Small intestine (tissue), 16 donors: ENCODE measurements at places on chromosomes 1 and 21. TPM values are rescaled to one million over a fixed set of nuclear protein-coding genes. Genes with fewer than 3 reads are reported as not detected.

The FMO3 gene
- 2.4 TPM for polyA plus RNA-seq

The IQCC gene
- polyA plus RNA-seq: 1.8 TPM

The MFSD2A gene
- 57.5 TPM for polyA plus RNA-seq

DNA sequence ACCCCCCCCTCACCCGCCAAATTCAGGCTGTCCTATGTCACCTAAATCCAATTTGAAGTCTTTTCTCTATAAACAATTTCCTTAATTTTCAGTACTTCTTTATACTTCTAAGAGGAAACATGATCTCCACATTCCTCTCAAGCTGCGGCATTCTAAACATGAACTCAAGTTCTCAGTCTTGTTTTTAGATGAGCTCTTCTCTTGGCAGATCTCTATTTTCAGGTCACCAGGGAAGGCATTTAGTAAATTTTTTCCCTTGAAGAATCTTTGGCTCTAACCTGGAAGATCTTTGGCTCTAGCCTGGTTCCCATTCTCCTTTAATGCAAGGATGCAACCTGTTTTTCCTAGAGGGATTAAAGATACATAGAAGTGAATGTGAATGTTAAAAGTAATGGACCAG is 193.4 kb downstream of the ATG4C start:
- no peak overlapping the region for H3K27ac ChIP-seq
- no peaks in the 10 kb centered on the region for H3K4me1 ChIP-seq
- no peak for DNase-seq
- no peak overlapping the region for H3K4me3 ChIP-seq
- H3K36me3 ChIP-seq: no peaks in the 10 kb centered on the region
- no peaks in the 10 kb centered on the region for H3K27me3 ChIP-seq

- no peak overlapping the region for H3K27ac ChIP-seq
- no peaks in the 10 kb centered on the region for H3K36me3 ChIP-seq
- peaks cover 22% of the 10 kb centered on the region for H3K4me1 ChIP-seq
- no peak overlapping the region for H3K4me3 ChIP-seq
Observed at GRCh38 chr1:165845992-165846748, 18.8 kb downstream of the UCK2 start.

- H3K27me3 ChIP-seq: no peaks in the 10 kb centered on the region
- H3K4me1 ChIP-seq: no peaks in the 10 kb centered on the region
- H3K27ac ChIP-seq: no peak overlapping the region
- H3K36me3 ChIP-seq: no peaks in the 10 kb centered on the region
- DNase-seq: peak; percentile 16
- no peak overlapping the region for H3K4me3 ChIP-seq
Observed at GRCh38 chr1:236301958-236302335, 20.2 kb upstream of the ERO1B start.

The C1orf35 gene
- polyA plus RNA-seq: 16.0 TPM

The PDE9A gene
- polyA plus RNA-seq: 96.6 TPM

DNA sequence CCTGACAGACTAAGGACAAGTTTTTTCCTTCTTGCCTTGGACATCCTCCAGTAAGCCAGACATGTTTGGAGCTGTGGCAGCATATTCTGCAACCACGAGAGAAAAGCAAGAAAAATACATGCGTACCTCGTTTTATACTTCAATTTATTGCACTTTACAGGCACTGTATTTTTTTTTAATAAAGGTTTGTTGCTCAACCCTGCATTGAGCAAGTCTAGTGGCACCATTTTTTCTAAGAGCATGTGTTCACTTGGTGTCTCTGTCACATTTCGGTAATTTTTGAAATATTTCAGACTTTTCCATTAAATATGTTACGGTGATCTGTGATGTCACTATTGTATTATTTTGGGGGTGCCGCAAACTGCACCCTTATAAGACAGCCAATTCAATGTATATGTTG is 2.1 kb upstream of the SSX2IP start:
- no peaks in the 10 kb centered on the region for H3K27me3 ChIP-seq
- no peak for DNase-seq
- no peak overlapping the region for H3K4me3 ChIP-seq
- H3K27ac ChIP-seq: peak overlapping the region; percentile 54
- H3K36me3 ChIP-seq: no peaks in the 10 kb centered on the region
- H3K4me1 ChIP-seq: peaks cover 30% of the 10 kb centered on the region

GRCh38 chr1:229396585-229397206 is 37.2 kb downstream of the ACTA1 start:
- H3K4me1 ChIP-seq: no peaks in the 10 kb centered on the region
- H3K4me3 ChIP-seq: no peak overlapping the region
- H3K36me3 ChIP-seq: no peaks in the 10 kb centered on the region
- DNase-seq: no peak

The CFH gene
- polyA plus RNA-seq: 8.5 TPM

The LAPTM5 gene
- polyA plus RNA-seq: 10.5 TPM

GRCh38 chr1:16921391-16922185 is at the start of gene CROCC:
Gene CROCC, plus strand, starts transcription at chr1:16921931. Its CDS starts 88 bp downstream, at chr1:16922019.
- H3K27ac ChIP-seq: no peak within 1 kb of the TSS
- peak; percentile 63 for DNase-seq
- no peak within 1 kb of the TSS for H3K4me3 ChIP-seq
- no peaks in the 10 kb centered on the region for H3K36me3 ChIP-seq

- DNase-seq: no peak
- H3K4me3 ChIP-seq: no peak overlapping the region
- no peaks in the 10 kb centered on the region for H3K27me3 ChIP-seq
- H3K36me3 ChIP-seq: no peaks in the 10 kb centered on the region
Observed at GRCh38 chr1:192011525-192011924, 146.7 kb upstream of the RGS18 start.

GRCh38 chr1:171576144-171576543 is 45.9 kb upstream of the MYOCOS start:
- no peaks in the 10 kb centered on the region for H3K27me3 ChIP-seq
- no peak overlapping the region for H3K27ac ChIP-seq
- peaks cover 30% of the 10 kb centered on the region for H3K36me3 ChIP-seq
- no peaks in the 10 kb centered on the region for H3K4me1 ChIP-seq

- H3K4me1 ChIP-seq: no peaks in the 10 kb centered on the region
- no peak for DNase-seq
- no peak overlapping the region for H3K27ac ChIP-seq
- peaks cover 4% of the 10 kb centered on the region for H3K27me3 ChIP-seq
Observed at GRCh38 chr1:181592255-181592859, 109.0 kb downstream of the CACNA1E start.

- H3K4me3 ChIP-seq: no peak overlapping the region
- no peaks in the 10 kb centered on the region for H3K4me1 ChIP-seq
- H3K27ac ChIP-seq: no peak overlapping the region
Observed at GRCh38 chr21:24594082-24594481, 1013.2 kb downstream of the MRPL39 start.

GRCh38 chr1:167819849-167820683 is 93.9 kb downstream of the ADCY10 start:
- no peaks in the 10 kb centered on the region for H3K4me1 ChIP-seq
- peak; percentile 55 for DNase-seq
- H3K36me3 ChIP-seq: no peaks in the 10 kb centered on the region
- H3K27ac ChIP-seq: no peak overlapping the region

GRCh38 chr1:21337928-21338572 is 47.8 kb upstream of the ECE1 start:
- no peak overlapping the region for H3K4me3 ChIP-seq
- peak; percentile 77 for DNase-seq
- H3K36me3 ChIP-seq: no peaks in the 10 kb centered on the region
- H3K27ac ChIP-seq: peak overlapping the region; percentile 87
- H3K27me3 ChIP-seq: no peaks in the 10 kb centered on the region
- peaks cover 85% of the 10 kb centered on the region for H3K4me1 ChIP-seq

DNA sequence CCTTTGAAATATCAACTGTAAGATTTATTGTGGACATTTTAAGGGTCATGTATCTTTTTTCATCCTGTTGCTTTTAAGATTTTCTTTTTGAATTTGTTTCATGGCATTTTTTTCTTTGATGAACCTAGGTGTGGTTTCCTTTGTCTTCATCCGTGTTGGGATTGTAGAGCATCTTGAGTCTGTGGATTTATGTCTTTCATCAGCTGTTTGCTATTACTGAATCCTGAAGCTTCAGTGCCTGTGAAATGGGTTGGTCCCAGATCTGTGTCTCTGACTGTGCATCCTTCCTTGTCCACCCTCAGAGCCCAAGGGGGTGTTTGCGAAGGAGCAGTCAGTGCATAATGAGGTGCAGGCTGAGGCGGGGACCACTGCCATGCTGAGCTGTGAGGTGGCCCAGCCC is 37.3 kb downstream of the OBSCN start:
- no peaks in the 10 kb centered on the region for H3K36me3 ChIP-seq
- no peak for DNase-seq
- no peaks in the 10 kb centered on the region for H3K4me1 ChIP-seq
- no peak overlapping the region for H3K27ac ChIP-seq

DNA sequence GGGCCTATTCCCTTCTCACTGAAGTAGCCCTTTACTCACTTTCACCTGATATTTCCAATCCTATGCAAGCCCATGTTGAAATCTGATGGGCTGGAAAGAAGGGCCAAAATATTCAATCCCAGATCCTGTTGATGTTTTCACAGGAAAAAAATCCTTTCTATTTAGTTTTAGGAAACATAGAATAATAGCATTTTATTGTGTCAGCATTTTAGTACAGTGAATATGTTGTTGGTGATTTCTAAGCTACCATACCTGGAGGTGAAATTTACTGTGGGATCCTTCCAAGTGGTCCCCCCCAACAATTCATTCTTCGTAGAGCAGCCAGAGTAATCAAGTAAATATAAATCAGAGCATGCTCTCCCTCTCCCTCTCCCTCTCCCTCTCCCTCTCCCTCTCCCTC is 3.4 kb upstream of the UBE2U start:
- DNase-seq: no peak
- no peaks in the 10 kb centered on the region for H3K36me3 ChIP-seq
- H3K4me3 ChIP-seq: no peak overlapping the region
- no peak overlapping the region for H3K27ac ChIP-seq
- H3K27me3 ChIP-seq: no peaks in the 10 kb centered on the region

DNA sequence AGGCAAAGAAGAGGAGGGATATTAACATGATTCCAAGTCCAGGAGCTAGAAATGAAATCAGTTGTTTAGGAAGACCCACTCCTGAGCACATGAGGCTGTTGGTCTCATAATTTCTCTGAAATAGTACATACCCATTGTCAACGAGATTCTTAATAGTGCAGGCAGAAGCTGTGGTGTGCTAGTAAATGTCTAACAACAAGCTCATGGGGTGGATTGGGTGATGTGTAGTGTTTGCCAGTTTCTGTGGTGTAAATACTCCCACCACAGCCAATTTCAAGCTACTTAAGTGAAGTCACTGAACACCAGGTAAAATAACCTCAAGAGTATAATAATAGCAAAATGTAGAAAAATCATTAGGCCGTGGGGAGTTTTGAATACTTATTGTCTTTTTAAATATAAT is 42.0 kb downstream of the SYF2 start:
- no peak overlapping the region for H3K27ac ChIP-seq
- H3K4me3 ChIP-seq: no peak overlapping the region
- H3K4me1 ChIP-seq: no peaks in the 10 kb centered on the region
- no peaks in the 10 kb centered on the region for H3K36me3 ChIP-seq
- H3K27me3 ChIP-seq: no peaks in the 10 kb centered on the region

- no peaks in the 10 kb centered on the region for H3K4me1 ChIP-seq
- peak; percentile 55 for DNase-seq
- H3K4me3 ChIP-seq: no peak overlapping the region
- no peaks in the 10 kb centered on the region for H3K36me3 ChIP-seq
- H3K27me3 ChIP-seq: no peaks in the 10 kb centered on the region
Observed at GRCh38 chr1:167512046-167512654, 6.2 kb downstream of the CD247 start.

DNA sequence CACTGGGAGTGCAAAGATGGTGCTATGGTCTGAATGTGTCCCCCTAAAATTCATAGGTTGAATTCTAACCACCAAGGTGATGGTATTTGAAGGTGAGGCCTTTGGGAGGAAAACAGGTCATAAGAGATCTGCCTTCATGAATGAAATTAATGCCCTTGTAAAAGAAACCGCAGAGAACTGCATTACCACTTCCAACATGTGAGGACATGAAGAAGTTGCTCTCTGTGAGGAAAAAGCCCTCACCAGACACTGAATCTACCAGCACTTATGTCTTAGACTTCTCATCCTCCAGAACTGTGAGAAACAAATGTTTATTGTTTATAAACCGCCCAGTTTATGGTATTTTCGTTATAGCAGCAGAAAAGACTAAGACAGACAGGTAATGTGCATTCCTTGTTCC is 224.7 kb upstream of the C1orf87 start:
- no peak overlapping the region for H3K4me3 ChIP-seq
- H3K36me3 ChIP-seq: no peaks in the 10 kb centered on the region
- no peak overlapping the region for H3K27ac ChIP-seq

GRCh38 chr21:36817732-36818450 is 119.0 kb downstream of the SIM2 start:
- DNase-seq: no peak
- H3K27ac ChIP-seq: no peak overlapping the region
- H3K4me3 ChIP-seq: no peak overlapping the region
- peaks cover 12% of the 10 kb centered on the region for H3K36me3 ChIP-seq
- no peaks in the 10 kb centered on the region for H3K4me1 ChIP-seq
- no peaks in the 10 kb centered on the region for H3K27me3 ChIP-seq

GRCh38 chr1:106498238-106498637 is 558.2 kb upstream of the PRMT6 start:
- no peaks in the 10 kb centered on the region for H3K27me3 ChIP-seq
- DNase-seq: no peak
- H3K36me3 ChIP-seq: no peaks in the 10 kb centered on the region
- H3K27ac ChIP-seq: no peak overlapping the region
- no peaks in the 10 kb centered on the region for H3K4me1 ChIP-seq

The TRIM58 gene
- 0.37 TPM for polyA plus RNA-seq

- no peaks in the 10 kb centered on the region for H3K27me3 ChIP-seq
- DNase-seq: no peak
- no peak overlapping the region for H3K27ac ChIP-seq
- no peak overlapping the region for H3K4me3 ChIP-seq
- no peaks in the 10 kb centered on the region for H3K36me3 ChIP-seq
Observed at GRCh38 chr1:234109840-234110239, 205.4 kb downstream of the SLC35F3 start.

The TNNT2 gene
- 0.78 TPM for polyA plus RNA-seq

DNA sequence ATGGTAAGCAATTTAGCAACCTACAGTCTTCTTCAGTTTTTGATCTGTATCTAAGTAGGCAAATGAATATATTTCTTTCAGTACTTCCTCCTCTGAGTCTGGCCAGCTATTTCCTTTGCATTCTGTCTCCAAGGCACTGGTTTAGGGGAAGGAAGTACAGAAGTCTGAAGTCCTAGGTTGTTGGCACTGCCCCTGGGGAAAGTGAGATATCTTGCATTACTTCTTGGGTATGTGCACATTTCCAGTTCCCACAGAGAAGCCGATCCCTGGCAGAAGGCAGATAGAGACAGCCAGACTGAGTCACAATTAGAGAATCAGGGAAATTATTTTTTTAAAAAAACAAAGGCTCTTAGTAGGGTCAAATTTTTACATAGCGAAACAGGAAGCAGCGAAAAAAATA is 98.8 kb downstream of the RASAL2 start:
- peaks cover 2% of the 10 kb centered on the region for H3K4me1 ChIP-seq
- H3K27ac ChIP-seq: peak overlapping the region; percentile 16
- H3K4me3 ChIP-seq: no peak overlapping the region
- no peaks in the 10 kb centered on the region for H3K36me3 ChIP-seq
- DNase-seq: peak; percentile 77
